Bronchial epithelial cell (primary cell): ENCODE measurements at places on chromosomes 7 and 10.

GRCh38 chr10:23343591-23344240 is 881 bp downstream of the C10orf67 start:
- no peak for DNase-seq

DNA sequence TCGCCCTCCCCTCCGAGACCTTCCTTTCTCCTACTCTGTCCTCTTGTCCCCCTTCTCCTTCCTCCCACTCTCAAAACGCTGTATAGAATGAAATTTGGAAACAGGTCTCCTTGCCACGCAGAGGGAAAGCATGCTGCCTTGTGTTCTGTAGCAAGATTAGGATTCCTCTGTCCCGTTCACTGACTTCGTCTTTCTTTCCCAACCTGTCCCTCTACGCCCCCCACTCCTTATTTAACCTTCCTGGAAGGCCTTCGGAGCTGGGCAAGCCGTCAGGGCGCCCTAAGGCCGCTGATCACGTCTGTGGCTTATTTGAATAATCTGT is 1.3 kb downstream of the HOXA9 start:
- DNase-seq, result no peak

DNA sequence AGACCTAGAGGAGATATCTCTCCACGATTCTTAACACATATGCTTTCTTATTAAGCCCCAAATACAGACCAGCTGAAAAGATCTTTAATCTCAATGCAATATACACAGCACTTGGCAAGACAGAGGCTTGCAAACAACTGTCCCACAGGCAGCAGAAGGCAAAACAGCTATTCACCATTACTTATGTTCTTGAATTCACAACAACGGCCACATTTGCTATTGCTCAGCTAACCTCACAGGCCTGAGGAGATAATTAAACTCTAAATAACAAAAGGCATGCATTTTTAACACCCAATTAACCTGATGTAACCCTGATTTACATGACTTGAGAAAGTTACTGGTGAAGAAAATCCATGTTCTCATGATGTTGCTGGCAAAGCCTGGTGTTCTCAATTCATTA is 216.4 kb downstream of the CRPPA start:
- no peak for DNase-seq

GRCh38 chr7:20374399-20374798 is 43.7 kb downstream of the ITGB8 start:
- DNase-seq, result no peak

DNA sequence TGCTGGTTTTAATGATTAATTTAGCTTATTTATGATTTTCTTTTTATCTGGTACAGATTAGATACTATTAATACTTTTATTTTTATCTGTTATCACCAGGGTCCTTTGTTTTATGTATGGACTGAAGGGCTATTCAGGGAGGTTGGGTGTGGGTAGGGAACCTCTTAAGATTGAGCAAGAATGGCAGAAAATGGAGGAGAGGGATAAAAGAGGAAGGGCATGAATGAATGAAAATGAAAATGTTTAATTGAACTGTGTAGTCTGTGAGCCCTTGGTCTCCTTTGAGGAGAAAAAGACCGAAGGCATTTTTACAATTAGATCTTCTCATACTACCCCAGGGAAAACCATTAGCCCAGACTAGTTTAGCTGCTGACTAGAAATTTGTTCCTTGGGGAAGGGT is 93.1 kb downstream of the CDK14 start:
- no peak for DNase-seq

DNA sequence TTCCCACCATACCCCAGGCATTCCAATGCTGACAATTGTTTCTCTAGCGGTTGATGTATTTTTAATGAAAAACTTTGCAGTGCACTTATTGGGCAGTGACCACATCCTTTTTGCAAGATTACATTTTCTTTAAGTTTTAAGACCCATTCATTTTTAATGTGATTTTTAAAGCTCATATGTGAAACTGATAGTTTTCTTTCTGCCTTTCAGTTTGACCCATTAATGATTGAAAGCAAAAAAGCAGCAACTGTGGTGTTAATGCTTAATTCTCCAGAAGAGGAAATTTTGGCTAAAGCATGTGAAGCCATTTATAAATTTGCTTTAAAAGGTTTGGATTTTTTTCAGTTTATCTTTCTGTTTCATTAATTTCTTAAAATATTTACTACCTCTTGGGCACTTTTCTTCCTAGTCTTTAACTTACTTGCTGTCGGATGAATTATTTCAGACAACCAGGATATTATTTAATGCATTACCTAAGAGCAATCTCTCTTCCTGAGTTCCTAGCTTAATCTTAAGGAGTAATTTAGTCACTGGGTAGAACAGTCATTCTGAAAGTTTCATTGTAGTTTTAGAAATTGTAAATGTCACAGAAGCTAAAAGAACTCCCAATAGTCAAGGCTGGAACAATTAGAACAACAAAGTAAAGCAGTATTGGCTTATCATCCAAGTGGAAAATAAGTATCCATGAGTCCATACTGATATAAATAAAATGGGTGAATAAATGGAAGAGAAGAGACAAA is 18.3 kb downstream of the ARMC3 start:
- DNase-seq, result no peak
